ENCODE measurements at places on chromosomes 4 and X. TPM values are rescaled to one million over a fixed set of nuclear protein-coding genes. Genes with fewer than 3 reads are reported as not detected.

The FAM184B gene
- not detected for total RNA-seq

The NSG1 gene
- total RNA-seq = 1.0 TPM

The BCOR gene
- 65.5 TPM for total RNA-seq

The LIMCH1 gene
- not detected for total RNA-seq

The LNX1 gene
- not detected for total RNA-seq

The IL2 gene
- total RNA-seq = 24.8 TPM

The CYSLTR1 gene
- 2.9 TPM for total RNA-seq

The SMR3B gene
- not detected for total RNA-seq

The RASL11B gene
- 1.4 TPM for total RNA-seq

The ATOH1 gene
- total RNA-seq = not detected

The ATP1B4 gene
- total RNA-seq = not detected

The TENM3 gene
- 0.12 TPM for total RNA-seq

The PDGFRA gene
- total RNA-seq = not detected

The CLCN4 gene
- total RNA-seq = 0.02 TPM

The FRYL gene
- 71.7 TPM for total RNA-seq

The SOWAHB gene
- total RNA-seq = not detected

The PABPC5 gene
- total RNA-seq = not detected

The PCDH7 gene
- total RNA-seq = not detected

The TCEAL6 gene
- total RNA-seq = 0.25 TPM

The PRDX4 gene
- total RNA-seq = 27.5 TPM

The MAGEA2 gene
- total RNA-seq = not detected
